ENCODE measurements at places on chromosomes 13 and 19. TPM values are rescaled to one million over a fixed set of nuclear protein-coding genes. Genes with fewer than 3 reads are reported as not detected.

- no peak for DNase-seq
Observed at GRCh38 chr13:23766939-23767338, 122.3 kb downstream of the MIPEP start.

DNA sequence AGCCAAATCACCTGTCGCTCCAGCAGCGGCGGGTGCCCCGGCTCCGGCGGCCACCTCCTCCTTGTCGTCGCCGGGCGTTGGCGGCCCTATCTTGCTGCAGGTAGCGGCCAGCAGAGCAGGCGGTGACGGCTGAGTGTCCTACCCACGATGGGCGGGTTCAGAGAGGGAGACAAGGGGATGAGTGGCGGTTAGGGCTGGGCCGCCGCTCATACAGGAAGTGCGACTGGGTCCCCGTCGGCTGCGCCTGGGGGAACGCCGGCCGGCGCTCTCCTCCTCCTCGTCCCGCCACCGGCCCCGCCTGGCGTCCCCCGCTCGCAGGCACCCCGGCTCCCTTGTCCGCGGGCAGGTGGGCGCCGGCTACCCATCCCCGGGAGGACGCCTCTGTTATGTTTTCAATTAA, 1692.0 kb downstream of the SLITRK5 start:
- DNase-seq = peak; percentile 3

DNA sequence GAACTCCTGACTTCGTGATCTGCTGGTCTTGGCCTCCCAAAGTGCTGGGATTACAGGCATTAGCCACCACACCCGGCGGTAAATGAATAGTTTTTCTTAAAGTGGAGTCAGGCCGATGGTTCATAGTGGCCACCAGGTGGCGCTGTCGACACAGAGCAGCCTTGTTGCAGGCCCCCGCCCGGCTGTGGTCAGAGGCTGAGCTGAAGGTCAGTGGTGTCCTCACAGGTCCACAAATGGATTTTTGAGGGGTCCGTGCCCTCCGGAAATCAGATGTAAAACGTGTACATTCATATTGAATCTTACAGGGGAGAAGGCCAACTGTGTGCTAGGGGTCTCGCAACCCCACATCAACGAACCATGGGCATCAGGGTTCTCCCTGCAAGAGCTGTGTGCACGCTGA, 13.4 kb upstream of the WDR18 start:
- DNase-seq = peak; percentile 45

DNA sequence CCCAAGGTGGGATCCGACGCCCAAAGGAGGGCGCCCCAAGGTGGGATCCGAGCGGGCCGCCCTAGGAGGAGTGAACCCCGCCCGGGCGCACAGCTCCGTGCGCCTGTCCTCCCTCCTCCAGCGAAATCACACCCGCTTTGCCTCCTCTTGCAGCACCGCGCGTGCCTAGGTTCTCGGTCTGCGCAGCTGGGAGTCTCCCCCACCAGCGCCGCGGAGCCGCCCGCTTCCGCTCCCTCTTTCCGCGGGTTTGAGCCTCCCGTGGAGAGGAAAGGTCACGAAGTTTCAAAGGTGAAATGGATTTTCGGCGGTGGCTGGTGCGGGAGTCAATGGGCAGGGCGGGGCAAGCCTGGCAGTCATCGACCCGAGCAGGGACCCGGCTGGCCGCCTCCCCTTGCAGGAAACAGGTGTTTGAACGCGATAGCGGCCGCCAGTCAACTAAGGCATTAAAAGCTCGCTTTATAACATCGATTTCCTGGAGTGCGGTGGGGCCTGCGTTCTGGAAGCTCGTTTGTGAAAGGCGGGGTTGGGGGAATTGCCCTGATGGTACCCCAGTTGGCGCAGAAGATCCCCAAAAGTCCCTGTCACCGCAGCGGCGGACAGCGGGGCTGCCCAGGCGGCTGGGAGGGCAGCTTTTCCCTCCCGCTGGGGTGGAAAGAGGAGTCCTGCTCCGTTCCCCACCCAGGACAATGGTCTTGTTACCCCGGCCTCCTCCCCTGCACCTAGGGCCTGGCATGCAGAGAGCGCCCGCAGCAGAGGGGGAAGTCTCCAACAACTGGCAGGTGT, 9.0 kb upstream of the SOX1 start:
- no peak for DNase-seq

DNA sequence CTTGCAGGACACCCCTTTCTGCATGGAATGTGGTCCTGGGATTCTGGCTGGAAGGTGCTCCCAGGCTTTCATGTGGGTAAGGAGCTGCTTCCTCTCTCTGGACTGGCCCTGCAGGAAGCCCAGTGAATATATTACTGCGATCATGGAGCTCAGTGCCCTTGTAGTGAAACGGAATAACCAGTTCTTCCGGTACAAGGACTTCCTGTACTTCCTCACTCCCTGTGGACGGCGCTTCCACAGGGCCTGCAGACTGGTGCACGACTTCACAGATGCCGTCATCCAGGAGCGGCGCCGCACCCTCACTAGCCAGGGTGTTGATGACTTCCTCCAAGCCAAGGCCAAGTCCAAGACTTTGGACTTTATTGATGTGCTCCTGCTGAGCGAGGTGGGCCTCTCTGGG, 8.0 kb downstream of the CYP4F8 start:
- DNase-seq = no peak

DNA sequence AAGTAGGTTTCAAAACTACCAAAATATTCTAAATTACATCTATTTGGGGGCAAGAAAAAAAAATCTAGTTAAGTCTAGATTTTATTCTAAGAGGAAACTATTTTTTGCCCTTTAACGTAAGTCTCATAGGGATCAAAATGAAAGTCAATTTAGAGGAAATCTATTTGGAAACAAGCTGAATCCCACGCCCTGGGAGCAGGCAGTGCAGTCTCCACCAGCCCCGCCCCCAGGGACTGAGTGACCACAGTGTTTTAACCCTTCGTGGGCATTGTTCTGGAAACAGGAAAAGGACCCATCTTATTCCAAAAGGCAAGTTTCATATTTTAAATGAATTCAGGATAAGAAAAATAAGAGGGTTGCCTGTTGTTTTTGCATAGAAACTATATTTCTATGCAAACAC, 209.7 kb downstream of the SPRY2 start:
- DNase-seq = peak; percentile 67

DNA sequence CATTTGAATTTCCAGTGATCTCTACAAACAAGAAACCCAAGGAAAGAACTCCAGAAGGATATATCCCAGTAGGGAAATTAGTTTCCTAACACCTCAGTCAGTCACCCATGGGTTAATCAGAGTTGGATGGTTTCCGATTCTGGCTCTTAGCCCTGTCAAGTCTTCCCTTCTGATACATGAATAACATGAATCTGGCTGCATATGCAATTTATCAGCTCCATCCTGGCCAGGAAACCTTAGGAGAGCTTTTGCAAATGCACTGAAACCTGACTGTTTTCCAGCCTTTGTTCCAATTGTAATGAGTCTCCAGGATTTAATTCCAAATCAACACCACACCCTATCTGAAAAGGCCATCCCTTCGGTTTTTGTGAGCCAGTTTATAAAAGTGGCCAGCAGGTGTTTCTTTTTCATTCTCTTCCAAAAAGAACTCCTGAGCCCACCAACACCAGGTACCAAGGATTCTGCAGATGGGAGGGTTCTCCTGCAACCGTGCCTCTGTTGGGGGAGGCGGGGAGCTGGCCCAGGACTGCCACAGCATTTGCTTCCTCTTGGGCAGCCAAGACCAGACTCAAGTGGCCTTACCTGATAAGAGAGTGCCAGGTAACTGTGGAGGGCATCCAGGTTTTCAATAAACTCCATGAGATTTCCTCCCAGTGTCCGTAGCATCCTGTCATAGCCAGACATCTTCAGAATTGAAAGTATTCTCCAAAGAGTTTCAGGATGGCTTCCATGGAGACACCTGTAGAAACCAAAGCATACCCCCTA, 77.5 kb downstream of the C13orf42 start:
- no peak for DNase-seq

DNA sequence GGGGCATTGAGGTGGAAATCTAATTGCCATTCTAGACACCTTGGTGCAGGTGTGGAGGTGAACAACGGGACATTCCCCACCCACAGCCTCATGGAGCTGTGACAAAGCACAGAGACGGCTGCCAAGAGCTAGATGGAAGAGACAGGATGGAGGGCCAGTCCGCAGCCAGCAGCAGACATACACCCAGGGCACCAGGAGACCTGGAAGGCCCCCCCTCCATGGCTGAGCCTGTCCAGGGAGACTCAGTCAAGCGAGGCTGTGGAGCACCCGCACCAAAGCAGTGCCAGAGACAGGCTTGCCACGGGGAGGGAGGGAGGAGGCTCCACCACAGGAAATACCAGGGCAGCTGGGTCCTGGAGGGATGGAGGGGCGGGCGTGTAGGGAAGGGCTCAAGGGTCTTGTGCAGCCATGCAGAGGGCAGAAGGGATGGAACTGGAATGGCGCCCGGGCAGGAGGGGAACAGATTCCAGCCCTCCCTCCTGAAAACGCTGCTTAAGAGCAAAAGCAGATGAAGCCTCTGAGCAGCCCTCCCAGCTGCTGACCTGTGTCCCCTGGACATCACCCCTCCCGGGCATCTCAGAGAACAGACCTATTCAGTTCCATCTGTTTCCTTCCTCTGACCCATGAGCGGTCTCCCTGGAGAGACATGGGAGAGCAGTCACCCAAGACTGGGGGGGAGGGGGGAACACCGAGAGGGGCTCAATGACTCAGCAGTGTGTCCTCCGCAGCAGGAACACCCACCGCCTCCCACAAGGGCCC, 14.4 kb downstream of the EPS15L1 start:
- no peak for DNase-seq

GRCh38 chr13:60690604-60691003, 293.6 kb downstream of the TDRD3 start:
- DNase-seq = no peak

DNA sequence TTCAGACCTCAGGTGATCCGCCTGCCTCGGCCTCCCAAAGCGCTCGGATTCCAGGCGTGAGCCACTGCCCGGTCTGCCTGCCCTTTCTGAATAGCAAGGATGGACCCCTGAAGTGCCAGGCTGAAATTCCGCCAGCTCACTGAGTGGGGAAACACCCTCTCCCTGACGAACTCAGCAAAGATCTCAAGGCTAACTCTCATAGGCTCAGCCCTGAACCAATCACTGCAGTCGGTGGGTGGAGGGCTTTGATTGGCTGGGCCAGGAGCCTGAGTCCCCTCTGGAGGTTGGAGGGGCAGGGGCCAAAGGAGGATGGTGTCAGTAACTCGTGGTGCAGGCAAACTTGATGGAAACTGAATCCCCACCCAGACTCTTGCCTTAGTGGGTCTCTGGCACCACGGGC, 11.2 kb upstream of the COMP start:
- peak; percentile 4 for DNase-seq

DNA sequence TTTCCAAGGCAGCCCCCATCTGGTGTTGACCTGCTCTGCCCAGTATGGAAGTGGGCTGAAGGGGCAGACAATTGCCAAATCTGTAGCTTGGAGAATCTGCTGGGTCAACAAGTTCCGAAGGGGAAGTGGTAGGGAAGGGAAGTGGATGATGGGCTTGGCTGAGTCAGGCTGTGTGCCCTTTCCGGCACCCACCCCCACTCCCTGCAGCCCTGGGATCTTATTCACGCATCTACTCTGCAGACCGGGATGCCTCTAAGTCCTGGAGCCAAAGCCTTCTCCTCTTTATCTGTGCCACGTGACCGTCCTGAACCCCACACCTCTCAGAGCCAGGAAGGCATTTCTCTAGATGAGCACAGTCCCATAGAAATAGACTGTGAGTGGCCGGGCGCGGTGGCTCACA, 7.5 kb upstream of the C5AR2 start:
- no peak for DNase-seq

DNA sequence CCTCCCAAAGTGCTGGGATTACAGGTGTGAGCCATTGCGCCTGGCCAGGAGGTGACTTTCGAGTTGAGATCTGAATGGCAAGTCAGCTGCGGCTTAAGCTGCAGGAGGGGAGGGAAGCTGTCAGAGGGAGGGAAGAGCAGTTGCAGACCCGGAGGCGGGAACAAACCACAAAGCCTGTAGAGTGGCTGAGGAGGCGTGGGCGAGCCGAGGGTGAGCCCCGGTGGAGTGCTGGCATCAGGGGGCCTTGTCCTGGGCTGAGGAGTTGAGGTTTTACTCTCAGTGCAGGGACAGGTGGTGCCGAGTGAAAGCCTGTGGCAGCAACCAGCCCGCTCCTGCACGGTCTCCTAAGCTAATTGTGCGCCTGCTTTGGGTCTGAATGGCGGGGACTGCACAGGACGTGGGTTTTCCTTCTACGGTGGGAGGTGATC, 24.2 kb downstream of the PPP1R37 start:
- DNase-seq = peak; percentile 46

DNA sequence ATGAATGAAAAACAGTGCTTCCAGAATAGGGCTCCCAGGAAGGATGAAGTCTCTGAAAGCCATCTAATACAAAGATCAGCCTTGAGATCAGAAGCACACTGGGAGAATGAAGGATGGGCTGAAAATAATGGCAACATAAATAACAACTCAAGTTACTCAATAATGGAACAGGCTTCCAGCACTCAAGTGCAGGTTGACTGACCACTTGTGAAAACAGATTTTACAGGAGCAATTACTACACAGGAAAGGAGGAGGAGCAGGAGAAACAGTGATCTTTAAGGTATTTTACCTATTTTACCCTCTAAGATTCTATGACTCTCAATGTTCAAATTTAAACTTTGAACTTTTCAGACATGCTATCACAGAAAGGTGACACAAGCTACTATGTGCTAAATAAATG, 106.0 kb downstream of the USP12 start:
- DNase-seq = no peak

GRCh38 chr19:49362048-49362928, at the start of gene TEAD2:
Gene TEAD2, minus strand, starts transcription at chr19:49362416. Its CDS starts 2,341 bp downstream, at chr19:49360075.
- peak; percentile 85 for DNase-seq

DNA sequence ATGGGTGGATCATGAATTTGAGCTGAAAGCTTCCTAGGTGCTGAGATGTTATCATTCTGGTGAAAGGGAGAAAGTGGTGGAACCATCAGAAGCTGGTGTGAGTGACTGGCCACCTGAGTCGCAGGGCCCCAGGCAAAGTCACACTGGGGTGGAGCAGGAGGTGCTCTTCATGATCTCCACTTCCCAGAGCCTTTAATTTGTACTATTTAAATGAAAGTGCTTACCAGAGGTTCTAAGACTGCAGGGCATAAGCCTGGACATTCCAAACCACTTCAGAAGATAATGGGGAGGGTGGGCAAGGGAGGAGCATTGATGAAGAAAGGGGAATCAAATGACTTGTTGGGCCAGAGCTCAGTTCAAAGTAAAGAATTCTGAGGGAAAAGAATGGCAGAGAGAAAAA, 156.1 kb downstream of the RGCC start:
- DNase-seq = no peak

PNMA8C gene
- 0.27 TPM for total RNA-seq

CGB1 gene
- total RNA-seq = not detected

IRF2BP1 gene
- 23.8 TPM for total RNA-seq

Data from hepatocyte (in vitro differentiated cells).